Epithelial cell of umbilical artery (primary cell): ENCODE measurements at places on chromosomes 2 and 18. TPM values are rescaled to one million over a fixed set of nuclear protein-coding genes. Genes with fewer than 3 reads are reported as not detected.

The SLC5A6 gene
- total RNA-seq: 35.4 and 43.8 TPM in 2 replicates

The TGFBRAP1 gene
- 18.5 and 29.8 TPM in 2 replicates for total RNA-seq

The C2orf66 gene
- under 0.01 TPM in 1 of 2 replicates, not detected in the other for total RNA-seq

The KATNAL2 gene
- total RNA-seq: 0.32 and 1.1 TPM in 2 replicates

The CAD gene
- 27.2 and 31.5 TPM in 2 replicates for total RNA-seq

The GPR155 gene
- 0.65 and 1.1 TPM in 2 replicates for total RNA-seq

The CYP20A1 gene
- total RNA-seq: 32.4 and 34.4 TPM in 2 replicates

The SFT2D3 gene
- total RNA-seq: 3.0 and 5.2 TPM in 2 replicates

The MAT2A gene
- total RNA-seq: 80.9 and 102 TPM in 2 replicates

The FBXO48 gene
- under 0.01 and 0.61 TPM in 2 replicates for total RNA-seq

The ELOA2 gene
- total RNA-seq: not detected in 2 replicates

The MDH1B gene
- under 0.01 and 0.61 TPM in 2 replicates for total RNA-seq

The GTF2A1L gene
- total RNA-seq: 0.91 and 1.3 TPM in 2 replicates

The UPP2 gene
- not detected in 2 replicates for total RNA-seq

The RGPD5 gene
- 25.4 and 46.1 TPM in 2 replicates for total RNA-seq

The SKOR2 gene
- not detected in 2 replicates for total RNA-seq

The MAPK4 gene
- not detected in 2 replicates for total RNA-seq

The LIMS3 gene
- 5.5 and 11.4 TPM in 2 replicates for total RNA-seq

The IL18RAP gene
- not detected in 2 replicates for total RNA-seq

The CYP27C1 gene
- total RNA-seq: not detected in 2 replicates

The GALNT5 gene
- total RNA-seq: under 0.01 and 0.30 TPM in 2 replicates

The RAB31 gene
- total RNA-seq: 34.1 and 34.2 TPM in 2 replicates

The DYTN gene
- total RNA-seq: not detected in 2 replicates

The FTCDNL1 gene
- under 0.01 and 2.4 TPM in 2 replicates for total RNA-seq

The GCKR gene
- total RNA-seq: 3.2 and 8.8 TPM in 2 replicates

The SYT4 gene
- not detected in 2 replicates for total RNA-seq

The NDC80 gene
- 29.6 and 36.6 TPM in 2 replicates for total RNA-seq

The ITGA4 gene
- total RNA-seq: 4.5 and 5.6 TPM in 2 replicates

The ALPP gene
- total RNA-seq: not detected in 2 replicates

The DSG2 gene
- total RNA-seq: under 0.01 and 0.30 TPM in 2 replicates

The GALNT1 gene
- 355 and 477 TPM in 2 replicates for total RNA-seq

The TUBA4B gene
- not detected in 2 replicates for total RNA-seq

The G6PC2 gene
- total RNA-seq: not detected in 2 replicates

The SCG2 gene
- total RNA-seq: 0.15 TPM in 1 of 2 replicates, not detected in the other
